ENCODE measurements at places on chromosomes 1 and 21. TPM values are rescaled to one million over a fixed set of nuclear protein-coding genes. Genes with fewer than 3 reads are reported as not detected.

The SCAMP3 gene
- polyA plus RNA-seq: 46.5 TPM

DNA sequence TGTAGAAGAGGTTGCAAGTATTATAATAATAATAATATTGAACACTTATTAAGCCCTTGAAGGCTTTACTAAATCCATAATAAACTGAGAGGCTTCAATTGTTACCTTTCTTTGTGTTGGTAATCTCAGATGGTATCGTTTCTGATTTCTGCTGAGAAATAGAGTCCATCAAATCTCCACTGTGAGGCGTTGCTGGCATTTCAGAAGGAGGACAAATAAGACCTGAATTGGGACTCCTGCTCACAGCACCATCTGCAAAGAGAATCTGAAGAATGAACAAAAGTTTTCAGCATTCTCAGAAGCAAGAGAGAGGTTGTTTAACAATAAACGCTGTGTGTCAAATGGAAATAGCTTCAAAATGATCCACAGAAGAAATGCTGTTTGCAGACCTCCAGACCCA is 93.7 kb downstream of the WDR3 start:
- no peak for DNase-seq

GRCh38 chr1:42138586-42138985 is 14.6 kb upstream of the GUCA2B start:
- DNase-seq: no peak

The KCNK1 gene
- 3.6 TPM for polyA plus RNA-seq

The TFF2 gene
- not detected for polyA plus RNA-seq

The SPRR1A gene
- polyA plus RNA-seq: not detected

GRCh38 chr1:117540532-117540931 is 65.3 kb upstream of the TENT5C start:
- DNase-seq: no peak
